A549 treated with DMSO at 1 μM for 4 hours (cell line): ENCODE measurements at places on chromosomes 2 and 18. TPM values are rescaled to one million over a fixed set of nuclear protein-coding genes. Genes with fewer than 3 reads are reported as not detected.

Gene NEU2
- total RNA-seq: not detected in 5 replicates

Gene MERTK
- 1.7 to 2.7 TPM (median 2.1 TPM) in 5 replicates for total RNA-seq

Gene IL36B
- total RNA-seq: 0.15 to 0.25 TPM (median 0.24 TPM) in 3 of 5 replicates, not detected in the others

Gene LYG2
- not detected in 5 replicates for total RNA-seq

Gene SERPINB13
- total RNA-seq: not detected in 5 replicates

Gene DHRS9
- 2.4 to 3.9 TPM (median 3.1 TPM) in 5 replicates for total RNA-seq

Gene LRRTM4
- not detected in 5 replicates for total RNA-seq

Gene TOGARAM2
- total RNA-seq: 0.12 to 0.33 TPM (median 0.15 TPM) in 5 replicates

Gene UNC80
- not detected in 5 replicates for total RNA-seq

Gene RAB27B
- 11.2 to 20.5 TPM (median 14.8 TPM) in 5 replicates for total RNA-seq

Gene CTIF
- 13.2 to 16.9 TPM (median 14.8 TPM) in 5 replicates for total RNA-seq

Gene ACTG2
- 0.10 to 0.38 TPM (median 0.17 TPM) in 5 replicates for total RNA-seq

Gene REG3A
- total RNA-seq: not detected in 5 replicates

Gene SGPP2
- 0.15 to 0.31 TPM (median 0.20 TPM) in 5 replicates for total RNA-seq

Gene TEKT4
- not detected in 5 replicates for total RNA-seq

Gene CRYGC
- total RNA-seq: not detected in 5 replicates

Gene NEB
- total RNA-seq: 0.14 to 0.31 TPM (median 0.18 TPM) in 5 replicates

Gene DCC
- not detected in 5 replicates for total RNA-seq

Gene E2F6
- 25.3 to 31.8 TPM (median 30.5 TPM) in 5 replicates for total RNA-seq

Gene PRKCE
- total RNA-seq: 10.1 to 13.1 TPM (median 10.4 TPM) in 5 replicates

Gene SERPINB5
- total RNA-seq: 0.08 to 0.20 TPM (median 0.11 TPM) in 5 replicates

Gene PAIP2B
- 0.24 to 0.44 TPM (median 0.43 TPM) in 5 replicates for total RNA-seq

Gene SPOPL
- total RNA-seq: 7.5 to 11.1 TPM (median 9.3 TPM) in 5 replicates

Gene CRYBA2
- total RNA-seq: 0.18 TPM in 1 of 5 replicates, not detected in the others
